GM23338 (cell line): ENCODE measurements at places on chromosomes 3 and 15. TPM values are rescaled to one million over a fixed set of nuclear protein-coding genes. Genes with fewer than 3 reads are reported as not detected.

CEMIP gene
- 2.1 and 4.1 TPM in 2 replicates for total RNA-seq

LYZL4 gene
- not detected in 2 replicates for total RNA-seq

MME gene
- 32.6 and 76.7 TPM in 2 replicates for total RNA-seq

MELTF gene
- total RNA-seq, result 5.2 and 5.4 TPM in 2 replicates

ILDR1 gene
- 0.97 and 1.2 TPM in 2 replicates for total RNA-seq

RBMS3 gene
- 3.2 and 5.5 TPM in 2 replicates for total RNA-seq

HCLS1 gene
- 0.66 and 0.93 TPM in 2 replicates for total RNA-seq

HYKK gene
- 5.0 and 5.5 TPM in 2 replicates for total RNA-seq

ROPN1 gene
- 0.27 TPM in 1 of 2 replicates, not detected in the other for total RNA-seq

ANKRD63 gene
- total RNA-seq, result 0.59 and 0.74 TPM in 2 replicates

ZIC1 gene
- 0.19 and 0.21 TPM in 2 replicates for total RNA-seq

CCR8 gene
- not detected in 2 replicates for total RNA-seq

B3GALNT1 gene
- total RNA-seq, result 5.9 and 8.3 TPM in 2 replicates

LEKR1 gene
- total RNA-seq, result not detected in 2 replicates

RTP1 gene
- 4.4 and 5.9 TPM in 2 replicates for total RNA-seq

ACAN gene
- 4.5 and 4.9 TPM in 2 replicates for total RNA-seq

CYP1A1 gene
- 0.50 and 1.4 TPM in 2 replicates for total RNA-seq

PLCL2 gene
- 9.2 and 9.7 TPM in 2 replicates for total RNA-seq

SENP8 gene
- total RNA-seq, result 4.9 and 7.7 TPM in 2 replicates

OR5H14 gene
- total RNA-seq, result not detected in 2 replicates

FYTTD1 gene
- total RNA-seq, result 13.7 and 24.7 TPM in 2 replicates

CCDC13 gene
- 0.45 TPM in 1 of 2 replicates, not detected in the other for total RNA-seq

CCDC71 gene
- total RNA-seq, result 37.4 and 44.2 TPM in 2 replicates

TM4SF18 gene
- 1.0 and 1.6 TPM in 2 replicates for total RNA-seq

STRIT1 gene
- total RNA-seq, result 1.6 TPM in 1 of 2 replicates, not detected in the other

IL17RD gene
- 79.6 and 104 TPM in 2 replicates for total RNA-seq

RAB6B gene
- total RNA-seq, result 2.9 and 3.9 TPM in 2 replicates

C15orf62 gene
- total RNA-seq, result 0.08 and 0.80 TPM in 2 replicates

GOLGA8B gene
- 30.0 and 50.2 TPM in 2 replicates for total RNA-seq

MAPKAPK3 gene
- 44.9 and 51.1 TPM in 2 replicates for total RNA-seq

ZNF770 gene
- total RNA-seq, result 130 and 140 TPM in 2 replicates

WDR53 gene
- total RNA-seq, result 1.6 and 6.8 TPM in 2 replicates

SERPINI2 gene
- 1.8 and 2.5 TPM in 2 replicates for total RNA-seq

NPAP1 gene
- total RNA-seq, result 0.24 and 0.47 TPM in 2 replicates

LIPH gene
- 0.03 and 0.16 TPM in 2 replicates for total RNA-seq

SLC38A3 gene
- total RNA-seq, result 0.28 and 3.0 TPM in 2 replicates

PARP16 gene
- 3.6 and 4.6 TPM in 2 replicates for total RNA-seq

VILL gene
- 4.2 and 9.8 TPM in 2 replicates for total RNA-seq

PP2D1 gene
- not detected in 2 replicates for total RNA-seq

MESP2 gene
- total RNA-seq, result 0.16 and 1.3 TPM in 2 replicates

CIAO2A gene
- 132 and 199 TPM in 2 replicates for total RNA-seq

STXBP5L gene
- 2.9 and 4.2 TPM in 2 replicates for total RNA-seq

CTXN2 gene
- total RNA-seq, result not detected in 2 replicates

SOX14 gene
- 0.23 TPM in 1 of 2 replicates, not detected in the other for total RNA-seq

FBXL22 gene
- total RNA-seq, result 0.19 TPM in 1 of 2 replicates, not detected in the other

CYP8B1 gene
- not detected in 2 replicates for total RNA-seq

DNAJB11 gene
- 72.5 and 72.6 TPM in 2 replicates for total RNA-seq

ARL14 gene
- not detected in 2 replicates for total RNA-seq

KY gene
- not detected in 2 replicates for total RNA-seq

ATP10A gene
- total RNA-seq, result 0.97 and 5.6 TPM in 2 replicates

ALS2CL gene
- total RNA-seq, result 8.7 and 11.8 TPM in 2 replicates
